ENCODE measurements at places on chromosomes 13 and 19. TPM values are rescaled to one million over a fixed set of nuclear protein-coding genes. Genes with fewer than 3 reads are reported as not detected.

DNA sequence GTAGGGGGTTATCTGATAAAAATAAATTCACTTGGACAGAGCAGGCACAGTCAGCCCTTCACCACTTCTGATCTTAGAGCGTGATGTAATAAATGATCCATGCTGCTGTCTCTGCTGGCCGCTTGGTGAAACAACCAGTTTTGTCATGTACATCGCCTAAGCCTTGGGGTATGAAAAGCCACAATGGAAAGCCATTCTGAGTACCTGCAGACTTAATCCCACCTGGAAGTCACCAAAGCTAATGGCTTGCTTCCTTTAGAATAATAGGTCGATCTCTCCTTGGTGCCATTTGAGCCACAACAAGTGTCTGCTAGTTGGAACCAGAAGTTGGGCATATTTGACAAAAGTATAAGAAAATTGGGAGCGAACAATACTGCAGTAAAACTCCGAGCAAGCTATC, 1649.7 kb upstream of the SPRY2 start:
- DNase-seq, result no peak

- DNase-seq, result no peak
These were observed 119.2 kb upstream of the ABCC4 start for GRCh38 chr13:95420501-95420900.

- no peak for DNase-seq
These were observed 1385.8 kb downstream of the PCDH9 start for GRCh38 chr13:65844266-65844841.

DNA sequence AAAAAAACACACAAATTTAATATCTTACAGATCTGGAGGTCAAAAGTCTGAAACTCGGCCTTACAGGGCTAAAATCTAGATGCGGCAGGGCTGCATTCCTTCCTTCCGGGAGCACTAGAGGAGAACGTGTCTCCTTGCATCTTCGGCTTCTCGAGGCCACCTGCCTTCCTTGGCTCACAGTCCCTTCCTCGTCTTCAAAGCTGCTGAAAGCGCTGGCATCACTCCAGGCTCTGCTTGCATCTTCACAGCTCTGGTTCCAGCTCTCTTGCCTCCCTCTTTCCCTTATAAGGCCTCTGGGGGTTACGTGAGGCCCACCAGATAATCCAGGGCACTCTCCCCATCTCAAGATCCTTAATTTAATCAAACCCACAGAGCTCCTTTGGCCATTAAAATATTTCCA, 10.5 kb downstream of the XRCC1 start:
- DNase-seq, result no peak

- no peak for DNase-seq
These were observed 1.2 kb downstream of the SLC7A1 start for GRCh38 chr13:29594303-29594709.

DNA sequence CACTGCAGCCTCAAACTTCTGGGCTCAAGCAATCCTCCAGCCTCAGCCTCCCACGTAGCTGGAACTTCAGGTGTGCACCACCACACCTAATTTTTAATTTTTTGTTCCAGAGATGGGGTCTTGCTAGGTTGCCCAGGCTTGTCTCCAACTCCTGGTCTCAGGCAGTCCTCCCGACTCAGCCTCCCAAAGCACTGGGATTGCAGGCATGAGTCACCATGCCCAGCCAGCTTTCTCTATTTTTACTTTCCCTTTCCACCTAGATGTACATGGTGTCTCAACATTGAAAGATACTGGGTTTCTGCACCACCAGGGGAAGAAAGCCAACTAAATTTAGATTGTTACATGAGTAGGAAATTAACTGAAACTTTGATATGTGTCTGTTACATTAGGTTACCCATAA, 13.8 kb upstream of the ZNF846 start:
- no peak for DNase-seq

Gene STAP2
- 2.7 TPM for total RNA-seq

Gene FGF14
- 6.6 TPM for total RNA-seq

Gene NLRP4
- not detected for total RNA-seq

Gene PPM1N
- total RNA-seq, result 1.9 TPM

All from posterior vena cava (tissue), 2 donors.